NCI-H1694 (cell line): ENCODE measurements at places on chromosomes 3 and 15.

GRCh38 chr3:34213478-34213877 is 415.0 kb downstream of the PDCD6IP start:
- no peak for DNase-seq

DNA sequence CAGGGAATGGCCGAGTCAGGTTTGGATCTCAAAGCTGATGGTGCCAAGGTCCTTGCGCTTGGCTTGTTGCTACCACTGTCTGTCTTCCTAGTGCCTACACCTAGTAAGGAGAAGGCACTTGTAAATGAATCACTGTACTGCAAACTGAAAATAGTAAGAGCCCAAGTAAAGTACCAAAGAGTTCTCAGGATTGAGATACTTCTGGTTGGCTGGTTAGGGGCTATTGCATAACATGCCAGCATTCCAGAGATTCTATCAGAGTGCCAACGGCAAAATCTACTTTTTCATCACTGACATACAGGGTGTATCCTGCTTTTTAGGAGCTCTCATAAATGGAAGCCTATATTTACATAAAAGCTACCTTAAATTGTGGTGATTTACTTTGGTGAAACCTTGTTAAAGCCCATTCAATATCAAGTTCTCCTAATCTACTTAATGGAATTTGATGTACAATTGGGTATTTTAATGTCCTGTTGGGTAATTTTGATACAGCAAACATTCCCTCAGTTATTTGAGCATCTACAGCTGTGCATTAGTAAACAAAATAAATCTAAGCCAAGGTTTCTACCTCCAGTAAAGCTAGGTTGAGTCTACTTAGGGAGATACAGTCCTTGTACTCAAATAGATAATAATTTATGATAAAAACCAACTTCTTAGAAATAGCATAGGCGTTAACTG is 30.7 kb upstream of the CHD2 start:
- no peak for DNase-seq

DNA sequence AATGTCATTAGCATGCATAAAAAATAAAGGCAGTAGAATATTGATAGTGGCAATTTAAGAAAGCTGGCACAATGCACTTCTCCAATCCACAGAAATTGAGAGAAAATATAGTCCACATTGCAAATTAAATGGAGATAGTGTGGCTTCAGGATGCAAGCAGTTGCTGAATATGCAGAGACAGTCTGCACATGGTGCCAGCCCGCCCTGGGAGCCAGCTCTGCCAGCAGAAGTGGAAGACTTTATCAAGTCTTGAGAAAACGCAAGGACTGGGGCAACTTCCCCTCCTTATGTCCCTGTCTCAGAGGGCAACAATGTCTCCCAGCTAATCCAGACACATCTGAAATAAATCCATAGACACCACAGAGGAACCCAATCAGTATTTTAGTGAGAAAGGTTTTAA is 57.2 kb downstream of the MB21D2 start:
- no peak for DNase-seq

GRCh38 chr3:194801461-194802432 is 116.1 kb downstream of the FAM43A start:
- DNase-seq, result no peak

- no peak for DNase-seq
Measured at GRCh38 chr3:189169728-189170127, 2.0 kb upstream of the TPRG1 start.

GRCh38 chr15:61064651-61065050 is 164.5 kb downstream of the RORA start:
- peak; percentile 30 for DNase-seq

GRCh38 chr3:184666442-184666841 is 45.4 kb downstream of the MAGEF1 start:
- no peak for DNase-seq

- no peak for DNase-seq
Measured at GRCh38 chr15:36428102-36428845, 151.2 kb upstream of the CDIN1 start.

DNA sequence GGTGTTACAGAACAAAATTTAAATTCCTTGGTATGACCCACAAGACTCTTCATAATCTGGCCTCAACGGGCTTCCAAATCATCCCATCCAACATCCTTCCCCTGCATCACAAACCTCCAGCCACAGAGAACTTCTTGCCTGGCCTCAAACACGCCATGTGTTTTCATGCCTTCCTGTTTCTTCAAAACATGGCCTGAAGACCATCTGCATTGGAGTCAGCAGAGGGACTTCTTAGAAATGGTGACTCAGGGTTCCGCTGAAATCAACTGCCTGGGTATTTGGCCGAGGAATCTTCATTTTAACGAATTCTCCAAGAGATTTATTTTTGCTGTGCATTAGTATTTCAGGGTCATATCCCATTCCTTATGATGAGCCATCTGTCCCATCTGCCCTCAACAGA is 138.1 kb upstream of the RAP2B start:
- DNase-seq, result no peak

DNA sequence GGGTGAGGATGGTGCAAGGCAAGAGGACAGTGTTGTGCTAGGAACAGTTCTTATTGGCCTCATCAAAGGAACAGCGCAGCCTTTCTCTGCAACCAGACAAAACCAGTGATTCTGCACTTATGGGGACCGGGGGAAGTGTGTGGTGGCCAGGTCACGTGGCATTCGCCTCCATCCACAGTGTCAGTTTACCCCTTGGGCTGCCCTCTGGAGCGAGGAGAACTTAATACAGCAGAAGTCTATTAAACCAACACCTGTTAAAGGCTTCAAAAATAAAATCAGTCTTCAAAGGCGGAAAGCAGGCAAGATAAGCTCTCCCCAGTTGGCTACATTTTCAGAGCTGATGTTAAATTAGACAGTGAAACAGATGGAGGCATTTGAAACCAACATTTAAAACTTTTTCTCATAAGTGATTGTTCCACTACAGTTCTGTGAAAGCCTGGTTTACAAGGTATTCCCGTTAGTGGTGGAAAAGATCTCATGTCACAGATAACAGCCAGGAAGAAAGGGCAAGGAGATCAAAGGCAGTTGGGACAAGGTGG is 75.2 kb downstream of the LRIG1 start:
- no peak for DNase-seq

DNA sequence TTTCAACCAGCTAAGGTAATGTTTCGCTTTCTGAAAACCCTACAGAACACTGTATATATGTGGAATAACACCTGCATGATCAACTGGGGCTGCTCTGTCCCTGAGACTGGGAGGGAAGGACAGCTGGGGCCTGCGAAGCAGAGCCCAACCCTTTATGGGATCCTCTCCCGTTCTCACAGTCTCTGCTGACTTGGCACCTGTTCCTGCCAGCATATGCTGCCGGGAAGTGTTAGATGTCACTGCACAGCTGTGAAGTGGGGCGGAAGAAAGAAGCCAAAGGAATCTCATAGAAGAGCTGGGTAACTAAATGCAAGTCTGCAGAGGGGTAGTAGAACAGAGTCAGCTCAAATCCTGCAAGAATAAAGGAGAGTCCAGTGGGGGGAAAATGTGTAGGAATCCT is 29.6 kb downstream of the LRRC3B start:
- no peak for DNase-seq

- no peak for DNase-seq
Measured at GRCh38 chr3:128282380-128283196, 129.3 kb downstream of the EEFSEC start.

- DNase-seq, result no peak
Measured at GRCh38 chr15:93063262-93063671, 25.7 kb downstream of the RGMA start.

DNA sequence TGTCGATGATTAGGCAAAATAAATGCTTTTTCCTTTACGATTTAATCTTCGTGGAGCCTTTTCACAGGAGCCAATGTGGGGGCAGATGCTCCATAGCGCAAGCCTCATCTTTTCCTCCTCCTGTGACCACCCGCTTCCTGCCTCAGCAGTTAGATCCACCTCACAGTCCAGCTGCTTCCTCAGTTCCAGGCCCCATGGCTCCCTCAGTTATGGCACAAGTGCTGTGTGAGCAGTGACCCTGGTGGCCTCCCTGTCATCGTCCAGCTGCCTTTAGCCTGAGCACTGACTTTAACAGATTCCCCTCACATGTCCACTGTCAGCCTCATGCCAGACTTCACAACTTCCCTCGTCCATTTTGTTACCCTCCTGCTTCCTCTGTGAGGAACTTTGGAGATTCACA is 424.6 kb upstream of the GBE1 start:
- no peak for DNase-seq

DNA sequence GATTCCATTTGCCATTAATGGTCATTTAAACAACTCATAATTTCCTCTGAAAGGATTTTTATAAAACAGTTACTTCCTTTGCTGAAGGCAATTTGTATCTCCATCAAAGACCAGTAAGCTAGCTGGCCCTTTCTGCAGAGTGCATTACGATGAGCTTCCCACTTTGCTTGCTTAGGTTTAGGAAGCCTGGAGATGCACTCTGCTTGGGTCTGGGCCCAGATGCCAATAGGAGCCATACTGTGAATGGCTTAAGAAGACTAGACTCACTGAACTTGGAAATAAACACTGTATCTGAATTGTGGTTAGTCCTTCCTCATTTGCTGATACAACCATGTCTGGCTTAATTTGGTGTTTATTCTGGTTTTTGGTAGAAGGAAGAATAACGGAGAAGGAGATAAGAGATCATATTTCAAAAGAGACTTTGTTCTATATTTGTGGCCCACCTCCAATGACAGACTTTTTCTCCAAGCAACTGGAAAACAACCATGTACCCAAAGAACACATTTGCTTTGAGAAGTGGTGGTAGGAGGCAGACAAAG is 38.1 kb downstream of the OXNAD1 start:
- no peak for DNase-seq

DNA sequence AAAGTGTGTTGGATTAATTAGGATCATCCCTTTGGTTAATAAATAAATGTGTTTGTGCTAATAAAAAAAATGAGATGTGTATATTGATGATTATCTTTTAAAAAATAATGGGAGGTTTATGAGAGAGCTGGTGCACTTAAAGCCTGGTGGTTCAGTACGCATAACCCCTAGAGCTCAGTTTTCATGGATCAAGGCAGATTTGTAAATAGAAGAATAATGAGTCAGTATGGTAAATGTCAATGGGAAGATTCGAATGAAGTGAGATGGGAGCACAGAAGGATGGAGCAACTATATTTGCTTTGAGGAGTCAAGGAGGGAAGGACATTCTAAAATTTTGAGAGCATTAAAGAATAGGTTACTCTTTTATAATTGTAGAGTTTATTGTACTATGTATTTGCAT is 35.4 kb downstream of the AKAP13 start:
- no peak for DNase-seq

DNA sequence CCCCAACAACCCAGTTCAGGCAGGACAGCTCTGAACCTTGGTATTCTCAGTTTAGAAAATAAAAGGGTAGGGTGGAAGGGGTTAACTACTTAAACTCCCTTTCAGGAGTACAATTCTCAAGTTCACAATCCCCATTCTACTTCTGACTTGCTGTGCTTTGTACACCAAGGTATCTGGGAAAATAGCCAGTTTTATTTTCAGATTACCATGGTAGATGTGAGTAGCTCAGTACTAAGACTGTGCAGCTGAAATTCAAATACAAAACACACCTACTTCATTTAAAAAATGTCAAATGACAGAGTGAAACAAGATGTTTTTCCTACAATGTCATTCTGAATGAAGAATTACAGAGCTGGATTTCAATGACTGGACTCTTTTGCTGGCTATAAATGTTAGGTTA is 27.4 kb downstream of the SLC7A14 start:
- no peak for DNase-seq

DNA sequence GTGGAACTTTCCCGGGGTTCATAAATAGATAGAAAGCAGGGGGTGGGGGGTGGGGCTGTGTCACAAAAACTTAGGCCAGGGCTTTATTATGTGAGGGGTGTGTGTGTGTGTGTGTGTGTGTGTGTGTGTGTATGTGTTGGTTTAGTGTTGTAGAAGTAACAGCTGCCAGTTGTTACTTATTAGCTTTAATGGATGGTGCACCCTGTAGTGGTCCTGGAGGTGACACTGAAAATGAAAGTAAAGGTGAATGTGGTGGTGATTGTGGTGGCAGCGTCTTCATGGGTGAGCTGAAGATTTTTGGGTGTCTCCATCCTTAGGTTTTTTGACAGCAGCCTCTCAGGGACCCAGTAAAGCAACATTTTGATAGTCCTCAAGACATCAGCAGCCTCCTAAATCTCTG is 449.9 kb downstream of the PDCD6IP start:
- DNase-seq, result no peak

GRCh38 chr3:78895528-78895927 is 872.3 kb downstream of the ROBO1 start:
- DNase-seq, result no peak

- no peak for DNase-seq
Measured at GRCh38 chr3:184498986-184499606, 62.5 kb upstream of the EPHB3 start.

- no peak for DNase-seq
Measured at GRCh38 chr3:127820221-127820825, 2.0 kb downstream of the MGLL start.

- no peak for DNase-seq
Measured at GRCh38 chr15:80744826-80745225, 34.3 kb upstream of the CEMIP start.

- DNase-seq, result no peak
Measured at GRCh38 chr15:35690698-35691116, 144.7 kb upstream of the DPH6 start.

DNA sequence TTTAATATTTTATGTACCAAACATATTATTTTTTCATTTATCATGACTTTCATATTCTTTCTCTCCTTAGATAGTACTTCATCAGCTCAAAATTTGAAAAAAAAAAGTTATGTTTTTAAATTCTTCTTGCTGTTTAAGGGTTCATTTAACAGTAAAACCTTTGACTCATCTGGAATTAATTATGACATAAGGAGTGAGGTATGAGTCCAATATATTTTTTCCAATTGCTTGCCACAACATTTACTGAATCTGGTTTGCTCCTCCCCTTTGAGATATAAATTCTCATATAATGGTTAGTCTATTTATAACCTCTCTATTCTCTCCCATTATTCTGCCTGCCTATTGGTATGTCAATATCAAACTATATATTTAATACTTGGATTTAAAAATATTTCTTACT is 387.8 kb downstream of the TUSC7 start:
- DNase-seq, result no peak

- no peak for DNase-seq
Measured at GRCh38 chr3:192339214-192339613, 388.1 kb downstream of the FGF12 start.

GRCh38 chr3:160106905-160107861 is 118.0 kb upstream of the C3orf80 start:
- DNase-seq, result no peak

DNA sequence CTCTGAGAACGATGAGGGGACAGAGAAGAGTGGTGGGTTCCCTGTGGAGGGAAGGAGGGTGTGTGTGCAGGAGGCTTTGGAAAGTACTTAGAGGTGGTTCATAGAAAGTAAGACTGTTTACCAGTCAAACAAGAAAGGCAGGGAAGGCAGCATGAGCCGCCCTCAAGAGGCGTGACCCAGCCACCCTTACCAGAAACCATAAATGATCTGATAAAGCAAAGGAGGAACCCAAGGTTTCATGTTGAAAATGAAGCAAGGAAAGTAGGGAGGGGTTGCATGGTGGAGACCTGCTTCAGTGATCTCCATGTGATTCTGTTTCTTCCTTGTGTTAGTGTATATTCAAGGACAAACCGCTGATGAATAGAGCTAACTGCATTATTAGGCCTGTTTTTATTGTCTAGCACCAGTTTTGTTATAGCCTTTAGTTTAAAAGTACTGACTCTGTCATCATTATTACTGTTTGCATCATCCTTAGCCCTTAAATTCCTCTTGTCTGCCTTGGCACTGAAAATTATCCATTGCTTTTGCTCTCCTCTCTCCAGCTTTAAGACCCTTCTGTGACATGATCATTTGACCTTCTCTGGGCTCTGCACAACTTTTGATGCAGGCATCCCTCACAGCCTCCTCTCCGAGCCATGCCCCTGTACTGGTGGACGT is 96.1 kb downstream of the STAC start:
- DNase-seq, result no peak
